Mucosa of gallbladder (tissue), 1 donor: ENCODE measurements at places on chromosomes 2 and 18.

DNA sequence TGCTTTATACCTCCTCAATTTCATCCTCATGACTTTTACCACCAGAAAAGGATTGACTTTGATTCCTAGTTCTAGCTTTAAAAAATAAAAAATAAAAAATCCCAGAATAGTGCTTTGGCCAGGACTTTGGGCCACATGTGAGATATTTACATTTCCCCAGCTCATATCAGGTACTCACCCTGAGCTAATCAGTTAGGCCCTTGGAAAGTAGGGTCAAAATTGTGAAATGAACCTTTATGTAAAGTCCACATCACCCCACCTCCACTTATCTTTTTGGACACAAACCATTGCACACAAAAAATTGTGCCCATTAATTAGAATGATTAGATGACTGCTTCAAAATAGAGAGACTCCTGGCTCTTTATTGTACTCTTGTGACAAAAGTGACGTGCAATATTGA, 17.2 kb downstream of the ME2 start:
- DNase-seq: no peak

- DNase-seq: peak; percentile 91
These were observed 431 bp upstream of the SEC11C start for GRCh38 chr18:59139291-59139614.

GRCh38 chr2:38497670-38498037, 105.1 kb downstream of the HNRNPLL start:
- DNase-seq: no peak

DNA sequence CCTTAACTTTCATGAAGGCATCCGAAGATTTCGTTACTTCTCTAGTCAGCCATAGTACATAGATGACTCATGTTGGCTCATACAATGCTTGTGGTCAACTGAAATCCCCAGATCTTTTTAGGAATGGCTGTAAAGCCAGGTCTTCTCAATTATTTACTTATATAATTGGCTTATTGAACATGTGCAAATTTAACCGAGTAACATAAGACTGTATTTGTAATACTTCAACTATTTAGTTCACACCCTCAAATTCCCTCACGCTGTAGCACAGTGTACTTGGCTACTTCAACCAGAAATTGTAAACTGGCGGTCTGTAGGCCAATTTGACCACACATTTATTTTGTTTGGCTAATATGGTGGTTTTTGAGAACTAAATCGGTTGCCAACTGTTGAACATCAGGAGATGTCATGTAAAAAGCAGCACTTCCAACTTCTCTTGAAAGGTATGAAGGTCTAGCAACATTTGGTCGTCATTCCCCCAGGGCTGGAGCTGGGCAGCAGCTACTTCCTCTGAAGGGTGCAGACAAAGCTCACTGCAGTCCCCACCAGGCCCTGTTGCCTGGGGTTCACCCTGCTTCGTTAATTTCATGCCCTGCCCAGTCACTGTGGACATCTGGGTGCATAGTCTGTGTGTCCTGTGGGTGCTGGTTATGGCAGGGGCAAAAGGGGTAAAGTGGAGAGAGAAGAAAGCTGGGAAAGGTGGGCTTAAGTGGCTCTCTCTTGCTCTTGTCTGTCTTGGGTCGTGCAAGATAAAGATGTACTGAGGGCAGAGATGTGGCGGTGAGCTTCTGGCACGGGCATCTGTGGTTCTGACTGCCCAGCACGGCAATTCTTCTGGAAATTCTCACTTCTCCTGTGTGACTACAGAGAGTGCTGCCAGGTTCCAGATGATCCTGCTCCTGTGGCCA, 3.2 kb upstream of the SH3RF3 start:
- DNase-seq: no peak

GRCh38 chr2:129396980-129397599, 582.4 kb upstream of the RAB6C start:
- DNase-seq: peak; percentile 56

DNA sequence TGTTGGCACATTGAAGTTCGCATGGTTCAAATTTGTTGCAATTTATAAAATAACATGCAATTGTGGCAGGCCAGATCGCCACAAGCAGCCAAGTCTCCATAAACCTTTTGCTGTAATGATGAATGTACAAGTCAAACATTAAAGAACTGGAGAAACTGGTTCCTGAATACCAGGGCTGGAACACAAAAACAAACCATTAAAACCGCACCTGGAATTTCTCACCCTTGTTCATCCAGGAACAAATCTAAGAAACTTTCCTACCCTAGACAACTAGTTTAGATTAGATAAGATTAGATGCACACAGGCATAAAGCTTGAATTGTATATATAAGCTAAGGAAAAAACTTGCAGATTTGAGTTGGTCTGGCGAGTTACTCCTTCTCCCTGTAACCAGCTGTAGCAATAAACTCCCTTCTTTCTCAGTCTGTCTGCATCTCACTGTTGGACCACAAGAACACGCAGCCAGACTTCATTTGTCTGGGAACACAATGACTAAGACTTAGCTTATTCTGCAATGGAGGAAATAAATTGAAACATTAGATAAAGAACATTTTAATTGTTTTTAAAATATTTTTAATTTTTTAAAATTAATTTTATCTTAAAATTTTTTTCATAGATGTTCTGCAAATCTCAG, 1835.5 kb upstream of the LRRTM1 start:
- DNase-seq: peak; percentile 25

- no peak for DNase-seq
These were observed 294.8 kb downstream of the PTGR3 start for GRCh38 chr18:74914052-74914591.

DNA sequence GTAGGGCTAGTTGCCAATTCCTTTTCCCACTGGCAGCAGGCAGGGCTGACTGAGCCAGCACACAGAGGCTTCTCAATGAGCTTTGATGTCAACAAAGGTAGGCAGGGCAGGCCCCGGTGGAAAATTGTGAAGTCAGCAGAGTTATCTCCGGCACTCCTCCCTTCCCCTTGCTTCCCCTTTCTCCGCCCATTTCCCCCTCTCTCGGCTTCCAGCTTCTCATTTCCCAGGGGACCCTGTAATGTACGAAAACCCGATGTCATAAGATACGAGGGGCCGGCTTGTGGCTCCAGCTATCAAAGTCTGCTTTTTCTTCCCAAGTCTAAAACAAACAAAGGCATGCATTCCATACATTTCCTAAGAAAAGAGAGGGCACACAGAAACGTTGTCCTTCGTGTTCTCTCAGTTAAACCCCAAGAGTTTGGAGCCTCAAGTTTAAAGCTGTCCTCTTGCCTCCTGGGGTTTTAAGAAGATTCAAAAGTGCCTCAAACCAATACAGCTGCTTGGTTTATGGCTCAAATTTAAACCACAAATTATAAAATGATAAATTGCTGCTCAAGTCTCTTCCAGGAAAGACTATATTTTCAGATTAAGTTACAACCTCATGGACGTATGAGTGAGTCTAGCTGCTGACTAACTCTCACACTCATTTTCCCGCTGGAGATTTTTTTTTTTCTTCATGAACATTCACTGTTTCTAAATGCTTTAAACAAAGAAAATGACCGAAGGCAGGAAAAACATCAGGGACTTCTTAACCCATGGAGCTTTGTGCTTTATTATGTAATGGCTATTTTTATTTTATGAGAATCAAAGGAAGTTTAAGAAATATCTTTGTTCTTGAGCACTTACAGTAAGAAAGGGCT, 27.2 kb upstream of the EML4 start:
- DNase-seq: peak; percentile 53

DNA sequence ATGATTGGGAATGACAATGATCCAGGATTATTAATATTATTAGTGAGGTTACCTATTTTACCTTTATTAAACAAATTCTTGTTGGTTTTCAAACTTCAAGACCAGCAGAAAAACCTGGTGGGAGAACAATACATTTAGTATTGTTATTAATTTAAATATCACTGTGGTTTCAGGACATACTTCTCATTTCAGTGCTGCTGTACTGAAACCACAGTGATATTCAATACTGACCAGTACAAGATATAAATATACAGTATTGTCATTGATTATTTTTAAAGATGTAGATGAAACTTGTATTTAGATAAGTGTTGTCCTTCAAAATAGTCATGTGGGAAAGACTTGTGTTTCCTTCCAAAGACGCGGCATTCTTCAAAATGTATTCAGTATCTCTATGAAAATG, 1047.3 kb upstream of the CELF4 start:
- DNase-seq: no peak

GRCh38 chr2:95052804-95053479, 27.4 kb downstream of the MAL start:
- DNase-seq: no peak

DNA sequence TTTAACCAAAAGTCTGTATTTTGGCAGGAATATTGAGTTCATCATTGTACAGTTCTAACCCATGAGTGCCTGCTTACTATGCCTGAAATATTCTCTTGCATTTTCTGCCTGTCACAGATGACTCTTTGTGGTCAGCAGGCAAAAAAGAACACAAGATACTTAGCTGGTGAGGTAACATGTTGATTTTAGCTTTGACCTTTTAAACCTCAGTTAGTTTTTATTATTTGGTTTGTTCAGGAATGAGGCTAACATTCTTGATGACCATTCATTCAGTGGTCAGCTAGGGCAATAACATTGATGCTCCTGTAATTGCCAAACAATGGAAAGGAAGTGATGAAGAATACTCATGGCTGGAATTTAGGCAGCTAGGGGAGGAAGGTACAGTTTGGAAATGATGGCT, 491.2 kb downstream of the PIK3C3 start:
- DNase-seq: no peak

- no peak for DNase-seq
These were observed 60.5 kb downstream of the KLHL29 start for GRCh38 chr2:23445450-23445868.

DNA sequence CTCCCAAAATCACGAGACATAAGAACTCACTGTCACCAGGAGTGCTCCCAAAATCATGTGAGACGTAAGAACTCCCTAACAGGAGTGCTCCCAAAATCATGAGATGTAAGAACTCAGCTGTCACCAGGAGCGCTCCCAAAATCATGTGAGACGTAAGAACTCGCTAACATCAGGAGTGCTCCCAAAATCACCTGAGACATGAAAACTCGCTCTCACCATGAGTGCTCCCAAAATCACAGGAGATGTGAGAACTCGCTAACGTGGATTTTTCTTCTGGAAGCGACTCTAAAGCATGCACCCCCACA, 53.1 kb downstream of the CTDP1 start:
- no peak for DNase-seq

GRCh38 chr2:179273461-179273962, 8.9 kb upstream of the SESTD1 start:
- DNase-seq: no peak

- no peak for DNase-seq
These were observed 46.6 kb downstream of the HNMT start for GRCh38 chr2:138010890-138011289.

- DNase-seq: no peak
These were observed 48.1 kb downstream of the ATOH8 start for GRCh38 chr2:85801871-85802270.
